ENCODE measurements at places on chromosomes 6 and 20.

GRCh38 chr6:139600919-139601475 is 226.5 kb upstream of the CITED2 start:
- DNase-seq: no peak

- DNase-seq: no peak
Observed at GRCh38 chr6:36907781-36908180, 22.0 kb downstream of the C6orf89 start.

DNA sequence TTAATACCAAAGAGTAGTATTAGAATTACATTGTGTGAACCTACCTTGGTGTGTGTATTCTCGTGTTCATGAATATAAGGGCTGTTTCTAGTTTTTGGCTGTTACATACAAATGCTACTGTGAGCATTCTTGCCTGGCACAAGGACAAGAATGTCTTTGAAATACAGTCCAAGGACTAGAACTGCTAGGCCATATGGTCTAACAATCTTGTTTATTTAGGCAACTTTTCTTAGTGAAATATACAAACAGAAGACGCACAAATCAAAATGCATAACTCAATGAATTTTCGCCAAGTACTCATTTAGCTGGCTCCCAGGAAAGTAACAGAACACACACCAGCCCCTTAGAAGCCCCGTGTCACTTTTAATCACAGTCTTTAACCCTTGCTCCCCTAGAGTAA is 28.5 kb downstream of the KDM1B start:
- DNase-seq: no peak

- DNase-seq: no peak
Observed at GRCh38 chr20:62925076-62925419, 1.3 kb downstream of the DIDO1 start.

GRCh38 chr6:150877928-150878327 is 12.4 kb downstream of the MTHFD1L start:
- DNase-seq: no peak

DNA sequence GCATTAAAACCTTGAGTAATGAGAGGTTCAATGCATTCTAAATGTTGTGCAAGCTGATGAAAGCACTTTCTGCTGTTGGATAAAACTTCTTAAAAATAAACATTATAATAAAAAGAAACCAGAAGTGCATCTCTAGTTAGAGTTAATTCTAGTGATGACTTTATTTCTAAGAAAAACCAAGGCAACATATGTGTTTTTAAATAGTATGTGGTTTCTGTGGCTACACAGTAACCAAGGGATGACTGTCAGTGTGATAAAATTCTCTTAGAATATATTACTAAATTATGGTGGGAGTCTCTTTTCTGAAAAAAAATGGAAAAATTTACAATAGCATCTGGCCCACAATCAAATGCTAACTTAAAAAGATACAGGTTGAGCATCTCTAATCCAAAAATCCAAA is 117.0 kb downstream of the ME1 start:
- no peak for DNase-seq

- DNase-seq: no peak
Observed at GRCh38 chr6:82783587-82784236, 281.9 kb downstream of the UBE3D start.

DNA sequence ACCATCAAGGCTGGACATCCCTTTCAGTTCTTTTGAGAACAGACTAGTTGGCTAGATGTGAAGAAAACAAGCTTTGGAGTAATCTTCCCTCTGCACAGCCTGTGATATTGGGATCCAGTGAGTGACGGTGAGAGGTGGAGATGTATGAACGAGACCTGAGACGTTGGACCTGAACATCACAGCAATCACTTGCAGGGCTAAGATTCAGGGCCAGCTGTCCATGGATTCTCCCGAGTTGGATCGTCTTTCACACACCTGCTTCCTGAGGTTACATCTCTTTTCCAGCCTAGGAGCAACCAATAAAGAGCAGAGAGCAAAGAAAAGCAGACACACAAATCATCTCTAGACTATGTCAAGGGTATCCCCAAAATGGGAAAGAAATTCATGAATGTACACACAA is 30.0 kb upstream of the TMEM14A start:
- DNase-seq: no peak

GRCh38 chr20:9076440-9076839 is 7.6 kb downstream of the PLCB4 start:
- DNase-seq: no peak

DNA sequence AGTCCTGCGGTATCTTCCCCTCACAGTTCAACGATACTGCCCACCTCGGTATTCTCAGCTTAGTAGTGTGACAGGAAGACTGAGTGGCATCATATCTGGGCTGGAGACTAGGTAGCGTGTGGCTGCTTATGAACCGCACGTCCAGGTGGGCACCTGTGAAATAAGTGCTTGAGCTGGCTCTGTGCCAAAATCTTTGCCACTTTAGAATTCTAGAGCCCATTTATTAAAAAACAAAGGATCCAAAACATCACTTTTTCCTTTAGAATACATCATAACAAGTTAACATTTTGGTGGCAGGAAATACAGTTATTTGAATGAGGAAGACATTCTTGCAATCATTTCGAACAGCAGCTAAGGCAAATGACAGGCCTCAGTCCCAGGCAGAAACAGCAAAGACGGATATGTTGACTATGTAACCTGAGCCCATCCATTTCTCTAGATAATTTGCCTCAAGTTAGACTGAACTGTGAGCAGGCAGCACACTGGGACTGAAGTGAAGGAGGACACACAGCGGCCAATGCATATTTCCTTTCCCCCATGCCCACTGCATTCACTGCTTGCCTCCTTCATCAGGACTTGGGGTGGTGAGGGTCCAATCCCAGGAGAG is 136.6 kb downstream of the GMDS start:
- no peak for DNase-seq

GRCh38 chr6:17484201-17484849 is 90.9 kb downstream of the CAP2 start:
- DNase-seq: no peak

- no peak for DNase-seq
Observed at GRCh38 chr6:117512056-117512828, 29.8 kb downstream of the DCBLD1 start.

- no peak for DNase-seq
Observed at GRCh38 chr6:166765234-166765541, 138.1 kb upstream of the RPS6KA2 start.

DNA sequence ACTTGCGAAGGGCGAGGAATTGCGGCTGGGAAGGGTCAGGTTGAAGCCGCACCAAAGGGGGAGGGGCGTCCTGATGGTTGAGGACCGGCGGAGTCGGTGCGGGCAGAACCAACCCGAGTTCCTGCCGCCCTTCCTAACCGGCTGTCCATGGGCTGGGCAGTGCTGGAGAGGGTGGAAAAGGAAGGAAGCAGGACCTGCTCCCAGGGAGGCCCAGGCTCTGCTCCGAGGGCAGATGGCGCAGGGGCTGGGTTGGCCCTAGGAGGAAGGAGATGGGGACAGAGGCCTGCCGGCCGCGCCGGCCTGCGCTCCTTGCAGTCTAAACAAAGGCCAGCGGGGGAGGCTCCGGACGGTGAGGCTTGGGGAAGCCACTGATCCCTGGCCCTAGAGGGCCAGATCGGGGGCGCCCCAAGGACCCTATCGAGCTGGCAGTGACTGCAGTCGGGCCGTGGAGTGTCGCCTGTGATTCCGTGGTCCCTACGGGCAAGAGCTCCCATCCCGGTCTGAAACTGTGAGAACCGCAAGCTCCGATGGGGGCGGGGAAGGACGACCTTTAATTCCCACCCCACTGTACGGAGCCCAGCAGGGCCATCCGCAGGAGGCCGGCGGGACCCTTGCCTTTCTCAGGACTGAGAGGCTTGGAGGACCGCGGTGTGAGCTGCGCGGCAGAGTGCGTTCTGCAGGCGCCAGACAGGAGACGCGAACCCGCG is 39.4 kb downstream of the YTHDF1 start:
- DNase-seq: no peak

DNA sequence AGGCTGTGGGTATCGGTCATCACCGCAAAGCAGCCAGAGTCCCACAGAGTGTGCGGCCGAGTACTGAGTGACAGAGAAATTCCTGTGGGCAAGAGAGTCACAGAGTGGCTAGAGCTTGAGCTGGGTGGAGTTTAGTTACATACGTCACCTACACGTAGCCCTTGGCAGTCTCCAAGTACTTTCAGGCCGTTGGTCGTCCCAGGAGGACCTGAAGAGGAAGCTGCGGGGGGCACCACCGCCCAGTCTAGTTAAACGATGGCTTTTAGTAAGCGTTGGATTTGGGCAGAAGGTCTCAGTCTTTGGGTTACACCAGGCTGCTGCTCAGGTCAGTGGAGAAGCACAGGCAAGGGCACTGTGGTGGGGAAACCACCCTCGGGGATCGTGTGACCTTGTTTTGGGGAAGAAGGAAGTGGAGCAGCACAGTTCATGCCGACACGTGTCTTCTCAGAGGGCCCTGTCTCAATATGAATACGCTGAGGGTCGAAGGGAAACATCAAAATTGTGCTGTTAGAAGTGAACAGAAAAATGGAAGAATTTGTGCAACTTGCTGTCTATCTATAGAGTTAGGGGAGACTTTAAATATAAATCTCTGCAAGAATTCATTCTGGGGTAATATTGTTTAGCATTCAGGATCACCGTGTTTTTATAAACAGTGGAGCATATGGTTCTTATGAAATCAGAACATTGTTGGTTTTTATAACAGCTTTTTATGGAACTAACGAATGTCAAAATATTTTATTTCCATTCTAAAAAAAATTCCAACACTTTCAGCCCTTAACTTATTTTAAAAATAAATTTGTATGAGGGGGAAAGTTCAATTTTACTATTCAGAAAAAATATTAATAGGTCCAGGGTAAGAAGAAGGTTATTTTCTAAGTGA is 28.6 kb downstream of the KIF25 start:
- no peak for DNase-seq

DNA sequence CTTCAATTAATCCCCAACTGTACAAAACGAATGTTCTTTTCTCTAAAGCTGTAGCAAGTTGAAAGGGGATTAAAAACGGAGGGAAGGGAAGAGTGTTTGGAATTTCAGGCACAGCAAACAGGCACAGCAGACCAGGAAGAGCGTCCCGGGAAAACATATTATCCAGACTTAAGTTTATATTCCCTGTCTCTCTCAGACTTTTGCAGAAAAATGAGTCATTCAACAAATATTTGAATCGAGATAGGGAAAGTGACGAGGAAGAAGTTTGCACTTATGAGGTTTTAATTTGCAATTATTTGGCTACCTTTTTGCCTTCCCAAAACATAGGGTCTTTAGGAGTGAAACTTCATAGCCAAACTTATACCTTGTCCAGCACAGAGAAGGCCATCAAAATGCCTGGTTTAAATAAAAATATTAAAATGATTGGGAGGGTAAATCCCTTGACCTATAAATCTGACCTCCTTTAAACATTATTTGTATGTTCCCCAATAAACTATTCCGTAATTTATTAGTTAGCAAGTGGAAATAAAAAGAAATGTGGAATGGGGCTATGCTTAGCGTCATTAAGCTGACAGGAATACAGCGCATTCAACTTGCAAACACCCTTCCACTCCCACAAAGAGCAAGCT is 16.0 kb downstream of the HFE start:
- DNase-seq: no peak

DNA sequence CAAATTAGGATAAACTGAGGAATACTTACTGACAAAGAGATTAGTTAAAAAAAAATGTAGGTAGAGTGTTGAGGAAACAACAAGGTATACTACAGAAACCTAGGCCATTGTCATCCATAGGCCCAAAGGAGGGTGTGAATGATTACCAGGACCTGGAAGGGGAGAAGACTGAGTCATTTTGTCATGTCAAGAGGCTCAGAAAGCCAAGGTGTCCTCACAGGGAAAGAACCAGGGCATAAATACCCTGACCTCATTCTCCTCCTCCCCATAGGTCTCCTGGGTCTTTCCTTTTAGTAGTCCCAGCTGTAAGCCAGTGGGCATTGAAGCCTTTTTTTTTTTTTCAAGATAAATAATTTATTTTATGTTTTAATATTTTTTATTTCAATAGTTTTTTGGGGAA is 582.1 kb upstream of the JAG1 start:
- DNase-seq: no peak

- no peak for DNase-seq
Observed at GRCh38 chr6:169622618-169623017, 79.2 kb downstream of the WDR27 start.

DNA sequence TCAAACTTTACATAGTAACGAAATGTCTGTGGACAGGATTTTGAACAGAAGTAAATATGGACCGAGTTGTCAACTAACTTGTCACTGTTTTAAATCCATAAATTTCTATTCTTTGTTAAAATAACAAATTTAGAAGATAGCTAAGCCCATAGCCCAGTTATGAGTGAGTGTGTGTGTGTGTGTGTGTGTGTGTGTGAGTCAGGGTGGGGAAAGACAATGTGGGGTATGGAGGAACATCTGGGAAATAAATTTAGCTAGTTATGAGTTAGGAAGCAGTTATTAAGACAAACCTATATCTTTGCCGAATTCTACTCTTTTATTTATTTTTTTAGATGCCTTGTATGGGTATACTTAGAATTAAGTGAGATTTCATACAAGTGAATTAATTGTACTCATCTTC is 9.0 kb downstream of the TPBG start:
- DNase-seq: no peak

DNA sequence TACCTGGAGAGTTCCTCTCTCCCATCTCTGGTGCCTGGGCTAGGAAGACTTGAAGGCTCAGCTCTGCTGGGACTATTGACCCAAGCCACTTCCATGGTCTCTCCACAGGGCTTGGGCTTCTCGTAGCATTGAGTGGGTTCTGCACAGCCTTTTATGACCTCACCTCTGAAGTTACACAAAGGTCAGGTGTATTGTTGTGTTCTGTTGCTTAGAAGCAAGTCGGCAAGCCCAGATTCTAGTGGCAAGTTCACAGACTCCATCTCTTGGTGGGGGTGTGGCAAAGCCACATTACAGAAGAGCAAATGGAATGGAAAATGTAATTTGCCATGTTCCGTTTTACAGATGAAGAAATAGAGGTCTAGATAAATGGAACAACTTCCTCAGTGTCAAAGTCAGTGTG is 13.5 kb downstream of the BPI start:
- no peak for DNase-seq

- DNase-seq: no peak
Observed at GRCh38 chr20:44886266-44886651, 754 bp downstream of the YWHAB start.

GRCh38 chr20:47546184-47547033 is 44.7 kb downstream of the NCOA3 start:
- DNase-seq: peak; percentile 75

- DNase-seq: no peak
Observed at GRCh38 chr6:5290500-5290899, 29.2 kb downstream of the FARS2 start.

GRCh38 chr6:129215246-129215645 is 332.3 kb downstream of the LAMA2 start:
- no peak for DNase-seq
